ENCODE measurements at places on chromosomes 12 and 14.

DNA sequence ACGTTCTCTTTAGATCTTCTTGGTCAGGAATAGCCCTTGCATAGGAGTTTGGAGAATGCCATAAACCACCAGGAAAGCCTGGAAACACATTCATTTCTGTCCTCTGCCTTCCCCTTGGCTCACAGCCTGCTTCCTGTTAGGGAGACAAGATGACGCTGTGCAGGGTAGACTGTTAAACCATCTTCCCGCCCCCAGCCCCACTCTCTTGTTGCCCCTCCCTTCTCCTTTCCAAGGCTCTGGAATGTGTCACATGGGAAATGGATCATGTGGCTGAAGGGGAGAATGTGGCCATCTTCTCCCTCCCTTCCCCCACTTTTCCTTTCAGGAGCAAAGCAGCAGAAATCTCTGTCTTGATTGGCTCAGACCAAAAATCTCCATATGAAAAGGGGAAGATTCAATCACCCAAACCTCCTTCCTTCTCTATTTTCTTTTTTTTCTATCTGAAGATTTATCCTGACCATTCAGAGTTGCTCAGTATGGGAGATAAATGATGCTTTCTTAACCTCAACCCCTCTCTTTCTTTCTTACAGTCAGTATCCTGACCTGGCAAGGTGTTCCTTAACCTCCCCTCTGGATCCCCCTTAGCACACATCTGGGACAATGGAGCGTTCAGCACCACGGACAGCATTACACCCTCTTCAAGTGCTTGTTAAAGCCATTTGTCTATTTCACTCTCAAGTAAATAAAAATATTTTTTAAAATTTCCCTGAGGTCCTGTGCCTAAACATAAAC, 11.4 kb downstream of the GPR19 start:
- DNase-seq, result no peak

DNA sequence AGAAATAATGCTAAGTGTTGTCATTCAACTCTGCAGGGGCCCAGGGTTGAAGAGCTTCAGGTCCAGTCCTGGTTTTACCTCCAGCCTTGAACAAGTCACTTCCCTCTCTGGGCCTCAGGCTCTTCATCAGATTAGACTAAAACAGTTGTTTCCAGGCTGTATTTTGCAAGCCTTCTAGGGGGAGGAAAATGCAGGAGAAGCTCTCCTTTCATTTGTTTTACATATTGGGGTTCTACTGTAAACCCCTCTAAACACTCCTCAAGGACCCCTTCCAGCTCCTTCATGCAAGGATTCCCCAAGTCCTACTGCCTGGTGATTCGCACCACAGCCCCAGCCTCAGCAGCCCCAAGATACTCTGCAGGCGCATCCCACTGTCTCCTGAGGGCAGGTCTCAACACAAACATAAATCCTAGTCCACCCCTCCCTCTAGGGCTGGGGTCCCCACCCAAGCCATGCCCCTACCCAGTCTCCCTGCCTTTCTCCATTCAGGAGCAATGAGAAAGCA, 2.7 kb downstream of the SDR9C7 start:
- peak; percentile 33 for DNase-seq

DNA sequence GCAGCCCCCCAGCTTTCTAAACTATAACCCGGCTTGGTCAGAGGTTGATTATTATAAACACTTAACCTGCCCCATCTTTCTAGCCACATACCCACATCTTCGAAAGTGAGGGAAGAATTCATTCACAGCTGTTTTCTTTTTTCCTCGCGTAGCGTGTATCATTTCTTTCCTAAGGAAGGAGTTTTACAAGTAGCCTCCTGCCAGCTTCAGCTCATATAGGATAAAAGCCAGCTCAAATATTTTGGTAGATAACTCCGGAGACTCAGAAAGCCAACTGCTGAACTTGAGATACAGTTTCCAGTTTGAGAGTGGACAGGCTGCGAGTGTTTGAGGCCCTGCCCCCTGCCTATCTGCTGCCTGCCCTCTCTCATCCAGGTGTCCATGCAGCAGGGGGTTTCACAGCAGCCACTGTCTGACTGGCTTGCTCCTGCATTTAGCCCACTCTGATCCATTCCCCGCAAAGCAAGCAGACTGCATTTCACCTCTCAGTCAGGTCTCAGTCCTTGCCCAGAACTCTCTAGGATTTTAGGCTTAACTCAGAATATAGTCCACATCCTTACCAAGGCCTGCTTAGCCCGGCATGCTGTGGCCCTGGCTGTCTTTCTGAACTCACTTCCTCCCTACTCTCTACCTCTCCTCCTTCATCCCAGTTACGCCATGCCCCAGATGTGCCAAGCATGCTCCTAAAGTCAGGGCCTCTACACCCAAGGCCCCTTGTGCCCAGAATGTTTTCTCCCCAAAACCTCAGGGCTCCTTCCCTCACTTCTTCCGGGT, 46.9 kb downstream of the EVL start:
- no peak for DNase-seq

DNA sequence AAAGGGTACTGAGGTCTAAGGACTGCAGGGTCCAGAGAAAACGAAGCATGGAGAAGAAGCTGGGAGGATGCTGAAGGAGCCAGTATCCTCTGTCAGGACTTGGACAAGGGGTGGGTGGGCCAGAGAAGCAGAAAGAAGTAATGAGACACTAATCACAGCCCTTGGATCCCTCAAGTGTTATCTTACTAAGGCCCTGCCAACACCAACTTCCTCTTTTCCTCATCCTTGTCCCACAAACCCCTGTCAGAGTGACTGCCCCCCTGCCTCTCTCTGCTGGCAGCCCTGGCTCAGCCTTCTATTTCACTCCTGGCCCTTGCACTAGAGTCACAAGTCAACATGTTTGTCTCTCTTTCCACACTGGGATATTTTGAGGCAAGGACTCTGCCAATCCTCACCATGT, 3.8 kb upstream of the ASIC1 start:
- DNase-seq, result no peak

GRCh38 chr12:18864900-18865561, 127.1 kb downstream of the CAPZA3 start:
- peak; percentile 79 for DNase-seq

DNA sequence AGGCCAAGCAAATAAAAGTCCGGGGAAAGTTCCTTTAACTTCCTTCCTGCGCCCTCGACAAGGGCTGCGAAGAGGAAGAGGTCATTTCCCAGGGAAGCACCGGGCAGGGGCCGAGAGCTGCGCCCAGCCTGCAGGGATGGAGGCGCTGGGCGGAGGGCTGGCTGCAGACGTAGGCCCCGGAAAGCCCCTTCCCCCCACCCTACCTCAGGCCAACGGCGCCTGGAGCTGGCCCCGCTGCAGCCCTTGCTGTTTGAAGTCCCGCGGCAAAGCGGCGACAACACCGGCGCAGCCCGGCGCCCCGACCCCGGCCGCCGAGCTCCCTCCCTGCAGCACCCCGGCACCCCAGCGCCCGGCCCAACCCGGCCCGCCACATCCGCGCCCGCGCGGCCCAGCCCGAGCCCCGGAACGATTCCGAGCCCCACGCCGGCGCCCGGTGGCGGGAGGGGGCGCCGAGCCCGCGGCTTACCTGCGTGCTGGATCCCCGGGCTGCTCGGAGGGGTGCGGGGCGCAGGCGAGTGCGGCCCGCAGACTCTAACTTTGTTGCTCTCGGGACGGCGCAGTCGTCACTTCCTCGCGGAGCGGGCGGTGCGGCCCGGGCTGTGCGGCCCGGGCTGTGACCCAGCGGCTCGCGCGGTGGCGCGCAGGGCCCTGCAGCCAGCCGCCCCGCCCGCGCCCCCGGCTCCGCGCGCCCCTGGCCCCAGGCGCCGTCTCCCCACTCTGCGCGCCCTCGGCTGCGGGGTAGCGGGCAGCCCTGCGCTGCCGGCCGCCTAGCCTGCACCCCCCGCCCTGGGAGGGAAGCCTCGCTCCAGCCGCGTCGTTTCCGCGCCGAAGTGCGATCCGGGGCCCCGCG, 64.8 kb upstream of the PTGR2 start:
- DNase-seq, result no peak

- DNase-seq, result no peak
These were observed 2.1 kb upstream of the EIF4B start for GRCh38 chr12:53004178-53004577.

DNA sequence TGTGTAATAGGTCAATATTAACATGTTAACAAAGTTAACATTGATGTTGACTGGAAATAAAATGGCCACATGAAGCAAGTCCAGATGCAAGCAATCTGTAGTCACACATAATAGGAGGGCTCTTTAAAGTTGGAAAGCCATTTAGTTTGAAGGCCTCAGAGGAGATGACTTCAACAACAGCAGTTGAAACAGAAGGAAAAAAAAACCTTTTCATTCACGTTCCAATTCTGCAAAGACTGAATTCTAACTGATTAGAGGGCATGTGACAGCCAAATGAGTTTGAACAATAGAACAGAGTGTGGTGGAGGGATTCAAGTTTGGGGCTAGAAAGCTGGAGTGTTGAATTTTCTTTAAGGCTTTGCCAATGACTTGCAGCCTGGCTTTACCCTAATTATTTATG, 41.5 kb upstream of the DAAM1 start:
- DNase-seq, result no peak

GRCh38 chr14:23434488-23435222, 805 bp downstream of the MYH7 start:
- no peak for DNase-seq

- no peak for DNase-seq
These were observed 37.1 kb downstream of the LRRK2 start for GRCh38 chr12:40261937-40262336.

- no peak for DNase-seq
These were observed 25.0 kb upstream of the COCH start for GRCh38 chr14:30849354-30849753.

Data from HFF-Myc (cell line).